ENCODE measurements at places on chromosomes 1 and 21.
A peak's percentile ranks its signal among the peaks of the same experiment; 100 is the strongest.

- DNase-seq = no peak
These were observed 59.4 kb downstream of the ST6GALNAC3 start for GRCh38 chr1:76133977-76134376.

DNA sequence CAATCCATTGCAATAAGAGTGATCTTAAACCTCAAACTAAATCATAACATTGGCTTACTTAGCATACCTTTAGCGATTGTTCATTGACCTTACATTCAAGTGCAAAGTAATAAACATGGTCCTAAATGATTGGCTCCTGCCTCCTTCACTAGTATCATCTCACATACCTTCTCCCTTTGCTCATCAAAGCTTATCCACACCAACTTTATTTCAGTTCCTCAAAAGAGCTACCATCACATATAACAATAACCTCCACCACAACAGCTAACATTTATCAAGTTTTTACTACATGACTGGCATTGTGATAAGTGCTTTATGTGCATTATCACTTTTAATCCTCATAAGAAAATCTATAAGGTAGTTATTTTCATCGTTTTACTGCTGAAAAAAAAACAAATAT lies 198.8 kb downstream of the COL24A1 start:
- no peak for DNase-seq

DNA sequence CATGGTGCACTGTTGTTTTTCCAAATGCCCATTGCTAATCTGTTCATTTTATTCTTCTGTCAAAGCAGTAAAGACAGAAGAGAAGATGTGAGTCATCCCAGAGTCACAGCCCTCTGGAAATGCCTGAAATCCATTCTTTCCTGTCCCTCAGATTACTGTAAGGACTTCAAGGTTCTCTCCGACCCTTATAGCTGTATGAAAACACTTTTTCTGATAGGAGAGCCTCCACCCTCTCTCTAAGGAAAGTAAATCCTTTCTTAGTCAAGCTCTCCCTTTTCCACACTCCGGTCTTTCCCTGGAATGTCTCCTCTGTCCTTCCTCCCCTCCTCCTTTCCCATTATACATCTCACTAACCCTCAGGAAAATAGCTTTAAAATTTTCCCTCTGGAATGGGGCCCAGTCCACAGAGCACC lies 3.5 kb upstream of the PRDX6 start:
- no peak for DNase-seq

GRCh38 chr1:18496497-18497235 lies 15.9 kb downstream of the KLHDC7A start:
- DNase-seq = no peak

- DNase-seq = no peak
These were observed 13.4 kb upstream of the ZNF281 start for GRCh38 chr1:200423235-200423634.

DNA sequence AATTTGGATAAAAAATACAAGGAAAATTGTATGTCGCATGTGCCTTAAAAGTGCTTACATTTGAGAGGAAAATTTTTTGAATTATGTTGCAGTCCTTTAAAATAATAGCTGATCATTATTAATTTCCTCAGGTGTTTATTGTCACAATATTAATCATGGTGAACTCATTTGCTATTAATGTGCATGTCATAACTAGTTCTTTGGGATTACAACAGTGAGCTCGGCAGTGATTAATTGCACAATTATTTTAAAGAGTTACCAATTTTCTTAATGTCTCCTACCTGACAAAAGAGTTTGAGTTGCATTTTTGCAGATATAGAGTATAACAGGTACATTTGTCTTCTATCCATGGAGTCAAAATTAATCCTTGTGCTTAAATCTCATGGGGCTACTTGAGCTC lies 854.3 kb downstream of the BRINP3 start:
- DNase-seq = no peak

- DNase-seq = no peak
These were observed 75.5 kb downstream of the HIVEP3 start for GRCh38 chr1:41842993-41843755.

- no peak for DNase-seq
These were observed 30.0 kb downstream of the BCAS2 start for GRCh38 chr1:114551400-114551799.

- DNase-seq = no peak
These were observed 1.3 kb downstream of the JAM2 start for GRCh38 chr21:25640202-25640942.

- DNase-seq = no peak
These were observed 41.0 kb downstream of the IL12RB2 start for GRCh38 chr1:67348586-67349252.

DNA sequence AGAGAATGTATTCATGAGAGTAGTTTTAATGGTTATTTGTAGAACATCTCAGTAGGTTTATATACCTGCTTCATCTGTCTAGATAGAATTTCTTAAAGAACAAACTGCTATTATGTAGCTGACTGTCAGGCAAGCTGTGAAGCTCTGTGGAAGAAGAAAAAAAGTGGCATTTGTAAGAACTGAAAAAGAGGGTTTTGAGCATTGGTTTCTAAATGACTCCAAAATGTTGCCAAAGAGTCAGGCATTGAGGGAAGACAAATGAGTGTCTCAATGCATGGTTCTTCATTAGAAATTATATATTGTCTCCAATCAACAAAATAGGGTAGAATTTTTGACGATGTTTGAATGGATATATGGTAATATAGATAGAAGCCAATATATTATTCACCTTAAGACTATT lies 1276.1 kb downstream of the KCNT2 start:
- DNase-seq = no peak

DNA sequence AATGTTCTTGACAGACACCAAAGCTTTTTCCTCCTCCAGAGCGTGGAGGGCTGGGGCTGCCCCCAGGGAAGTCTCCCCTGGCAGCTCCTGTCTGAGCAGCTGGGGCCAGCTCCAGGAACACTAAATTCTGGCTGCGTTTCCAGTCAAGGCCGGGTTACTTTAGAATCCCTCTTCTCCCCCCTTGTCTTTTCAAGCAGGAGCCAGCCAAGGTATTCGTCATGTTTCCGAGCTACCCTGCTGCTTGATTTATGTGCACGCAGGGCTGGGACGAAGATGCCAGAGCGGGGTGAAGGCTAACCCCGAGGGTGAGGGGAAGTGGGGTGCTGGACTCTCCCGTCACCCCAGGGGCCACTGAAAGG lies 68.1 kb upstream of the ANGPTL1 start:
- DNase-seq = peak; percentile 92

DNA sequence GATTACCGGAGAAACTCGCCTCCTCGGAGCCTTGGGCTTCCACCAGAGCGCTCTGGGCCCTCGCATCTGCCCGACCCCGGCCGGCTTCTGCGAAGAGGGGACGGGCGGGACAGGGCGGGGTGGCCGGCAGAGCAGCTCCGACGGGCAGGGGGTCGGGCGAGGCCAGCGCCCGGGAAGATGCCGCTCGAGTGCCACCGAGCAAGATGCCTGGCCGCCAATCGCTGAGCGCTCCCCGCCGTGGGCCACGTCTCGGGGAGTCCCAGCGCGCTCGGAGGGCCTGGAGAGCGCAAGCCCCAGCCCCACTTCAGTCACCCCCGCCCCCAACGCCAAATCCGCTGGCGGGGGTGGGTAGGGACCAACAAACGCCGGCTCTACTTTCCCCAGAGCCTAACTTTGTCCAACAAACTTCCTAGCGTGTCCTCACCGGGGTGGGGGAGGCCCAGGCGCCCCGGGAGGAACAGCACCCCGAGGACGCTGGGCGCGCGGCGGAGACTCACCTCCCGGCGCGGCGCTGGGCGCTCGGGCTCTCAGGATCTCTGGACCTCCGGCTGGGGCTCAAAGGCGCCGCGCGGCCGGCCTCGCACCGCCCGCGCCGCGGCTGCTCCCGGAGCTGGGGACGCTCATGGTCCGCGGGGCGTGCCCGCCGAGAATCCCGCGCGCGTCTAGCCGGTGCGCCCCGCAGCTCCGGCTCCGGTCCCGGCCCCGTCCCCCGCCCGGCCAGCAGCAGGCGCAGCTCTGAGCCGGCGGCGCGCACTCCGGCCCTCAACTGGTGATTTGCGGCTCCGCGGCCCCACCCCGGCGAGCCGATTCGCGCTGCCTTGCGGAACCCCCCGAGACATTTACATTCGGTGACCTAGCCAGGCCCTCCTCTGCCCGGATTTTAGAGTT lies at the start of gene BCAR3:
Gene BCAR3 (minus strand): TSS at position 737 of the 888 bp plus-strand sequence. CDS start 6,907 bp downstream, outside the sequence.
- DNase-seq = peak; percentile 12

GRCh38 chr1:53616927-53617326 lies 122.0 kb downstream of the GLIS1 start:
- no peak for DNase-seq

DNA sequence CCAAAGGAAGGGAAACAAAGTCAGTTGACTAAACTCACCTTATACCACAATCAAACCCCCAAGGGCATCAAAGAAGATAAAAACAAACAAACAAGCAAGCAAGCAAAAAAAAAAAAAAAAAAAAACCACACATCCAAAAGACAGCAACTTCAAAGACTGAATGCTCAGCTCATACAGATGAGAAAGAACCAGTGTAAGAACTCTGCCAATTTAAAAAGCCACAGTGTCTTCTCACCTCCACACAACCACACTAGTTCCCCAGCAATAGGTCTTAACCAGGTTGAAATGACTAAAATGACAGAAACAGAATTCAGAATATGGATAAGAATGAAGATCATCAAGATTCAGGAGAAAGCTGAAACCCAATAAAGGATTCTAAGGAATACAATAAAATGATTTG lies 193.4 kb downstream of the FAF1 start:
- no peak for DNase-seq

DNA sequence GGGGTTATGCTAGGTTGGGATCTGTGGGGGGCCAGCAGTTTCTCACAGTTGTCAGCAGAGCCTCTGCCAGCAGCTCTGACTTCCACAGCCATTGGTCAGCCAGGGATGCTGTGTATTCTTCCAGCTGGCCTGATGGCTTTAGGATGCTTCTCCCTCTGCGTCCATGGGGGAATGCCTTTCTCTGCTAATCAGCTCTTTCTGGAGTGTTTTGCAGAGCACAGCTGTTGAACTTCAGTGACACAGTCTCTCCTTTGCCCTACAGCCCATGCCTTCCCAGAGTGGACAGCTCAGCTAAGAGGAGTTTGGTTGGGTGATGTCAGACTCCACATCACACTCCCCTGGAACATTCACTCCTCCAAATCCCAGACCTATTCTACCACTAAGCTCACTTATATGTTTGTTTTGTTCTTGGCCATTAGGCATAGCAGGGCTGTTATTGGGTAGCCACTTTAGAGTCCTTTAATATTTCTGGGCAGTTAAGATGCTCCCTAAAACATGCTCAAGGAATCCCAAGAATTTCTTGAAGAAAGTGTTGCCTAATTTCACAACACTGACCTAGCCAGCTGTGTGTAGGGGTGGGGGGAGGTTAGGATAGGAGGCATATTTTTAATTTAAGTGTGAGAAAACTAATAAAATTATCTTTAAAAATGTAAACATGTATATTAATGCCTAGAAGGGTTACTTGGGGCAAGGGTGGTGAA lies 75.3 kb upstream of the KIAA0040 start:
- DNase-seq = no peak

- DNase-seq = no peak
These were observed 46.0 kb downstream of the TRAPPC10 start for GRCh38 chr21:44057960-44058651.

DNA sequence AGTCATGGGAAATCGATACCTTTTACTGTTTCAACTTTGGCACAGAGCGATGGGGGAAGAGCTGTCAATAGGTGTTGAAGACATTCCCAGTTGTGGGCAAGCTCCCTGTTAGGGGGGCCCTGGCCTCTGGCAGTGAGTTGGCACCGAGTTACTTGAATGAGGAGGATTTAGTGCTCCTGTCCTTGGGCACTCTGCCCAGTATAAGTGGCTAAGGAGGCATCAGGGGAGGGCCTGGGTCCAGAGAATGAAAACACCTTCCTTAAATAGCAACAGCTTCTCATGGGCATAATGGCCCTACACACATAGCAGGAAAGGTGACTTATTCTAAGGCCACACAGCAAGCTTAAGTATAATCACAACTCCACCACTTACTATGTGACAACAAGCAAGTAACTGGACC lies 664.4 kb downstream of the PTPRU start:
- DNase-seq = no peak

DNA sequence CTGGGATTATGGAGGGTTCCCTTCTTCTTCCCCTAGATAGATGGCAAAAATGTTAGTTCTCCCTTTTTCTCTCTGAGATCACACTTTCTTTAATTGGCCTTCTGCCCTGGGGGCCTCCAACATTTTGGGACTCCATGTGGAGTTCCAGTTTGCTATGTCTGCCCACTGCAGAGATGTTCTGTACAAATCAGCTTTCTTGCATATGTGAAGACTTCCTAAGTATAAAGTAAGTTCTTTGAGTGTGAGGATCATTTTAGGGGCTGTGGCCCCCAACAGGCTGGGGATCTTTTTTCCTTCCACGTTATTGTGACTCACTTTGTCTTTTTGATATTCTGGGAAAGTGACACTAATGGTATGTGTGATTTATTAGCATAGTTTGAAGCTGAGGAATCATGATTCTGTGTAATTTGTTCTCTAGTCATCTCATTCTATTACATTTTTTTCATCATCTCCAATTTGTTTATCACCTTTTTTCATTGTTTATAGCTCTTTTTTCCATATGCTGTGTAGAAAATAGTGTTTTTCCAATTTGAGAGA lies 48.2 kb downstream of the HHAT start:
- no peak for DNase-seq

GRCh38 chr1:243745356-243745755 lies 104.7 kb downstream of the AKT3 start:
- DNase-seq = no peak

DNA sequence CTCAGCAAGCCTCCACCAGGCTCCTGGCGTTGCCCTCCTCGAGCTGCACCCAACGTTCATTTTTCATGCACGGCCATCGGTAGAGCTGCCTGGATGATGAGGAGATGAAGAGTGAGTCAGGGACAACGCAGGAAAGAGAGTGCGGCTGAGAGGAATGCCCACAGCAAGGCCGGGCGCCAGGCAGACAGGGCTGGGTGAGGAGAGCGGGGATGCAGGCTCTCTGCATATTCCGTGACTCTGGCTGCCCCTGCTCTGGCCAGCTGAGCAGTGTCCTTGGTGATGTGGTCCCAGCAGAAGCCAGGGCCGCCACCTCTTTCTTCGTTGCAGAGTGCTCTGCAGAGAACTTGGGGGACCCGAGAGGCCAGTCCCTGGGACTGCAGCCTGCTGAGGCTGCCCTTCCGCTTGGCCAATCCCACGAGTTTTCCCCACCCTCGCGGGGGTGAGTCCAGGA lies 10.8 kb downstream of the UMODL1 start:
- DNase-seq = no peak

- no peak for DNase-seq
These were observed 11.2 kb upstream of the ACBD6 start for GRCh38 chr1:180513531-180513930.

GRCh38 chr1:204505674-204506200 lies 10.5 kb upstream of the MDM4 start:
- DNase-seq = peak; percentile 30

Measured in NCI-H446 (cell line).